ENCODE measurements at places on chromosomes 16 and 17. TPM values are rescaled to one million over a fixed set of nuclear protein-coding genes. Genes with fewer than 3 reads are reported as not detected.

PLXDC1 gene
- total RNA-seq, result 29.3 TPM

CDK5R1 gene
- 111 TPM for total RNA-seq

KRTAP3-1 gene
- not detected for total RNA-seq

- no peak for DNase-seq
Measured at GRCh38 chr17:79698146-79698846, 32.4 kb upstream of the ENPP7 start.
